ENCODE measurements at places on chromosomes 11 and 22.

DNA sequence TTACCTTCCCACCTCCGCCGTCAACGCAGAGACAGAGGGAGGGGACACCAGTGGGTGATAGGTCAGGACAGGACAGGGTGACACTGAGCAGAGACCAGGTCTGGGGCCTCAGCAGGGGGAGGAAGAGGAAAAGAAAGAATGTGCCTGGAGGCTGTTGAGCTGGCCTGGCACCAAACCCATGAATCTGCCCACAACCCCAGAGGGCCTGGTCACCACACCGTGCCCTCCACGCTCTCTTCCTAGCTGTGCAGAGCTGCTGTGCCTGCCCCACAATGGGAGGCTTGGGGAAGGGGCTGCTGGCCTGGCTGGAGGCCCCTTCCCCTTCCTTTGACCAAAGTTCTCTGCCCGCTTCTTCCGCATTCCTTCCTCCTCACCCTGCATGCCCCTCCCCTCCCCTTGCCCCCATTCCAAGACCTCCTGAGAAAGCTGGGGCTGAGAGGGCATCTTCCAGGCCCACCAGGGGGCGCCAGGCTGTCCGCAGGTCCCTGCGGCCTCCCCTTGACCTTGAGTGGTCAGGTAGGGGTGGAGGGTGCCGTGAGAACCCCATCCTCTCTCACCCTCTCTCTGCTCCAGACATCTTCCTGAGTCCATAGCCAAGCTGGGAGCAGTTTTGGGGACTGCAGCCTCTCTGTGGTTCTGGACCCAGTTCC is 11.0 kb upstream of the CACNA1I start:
- DNase-seq = no peak

DNA sequence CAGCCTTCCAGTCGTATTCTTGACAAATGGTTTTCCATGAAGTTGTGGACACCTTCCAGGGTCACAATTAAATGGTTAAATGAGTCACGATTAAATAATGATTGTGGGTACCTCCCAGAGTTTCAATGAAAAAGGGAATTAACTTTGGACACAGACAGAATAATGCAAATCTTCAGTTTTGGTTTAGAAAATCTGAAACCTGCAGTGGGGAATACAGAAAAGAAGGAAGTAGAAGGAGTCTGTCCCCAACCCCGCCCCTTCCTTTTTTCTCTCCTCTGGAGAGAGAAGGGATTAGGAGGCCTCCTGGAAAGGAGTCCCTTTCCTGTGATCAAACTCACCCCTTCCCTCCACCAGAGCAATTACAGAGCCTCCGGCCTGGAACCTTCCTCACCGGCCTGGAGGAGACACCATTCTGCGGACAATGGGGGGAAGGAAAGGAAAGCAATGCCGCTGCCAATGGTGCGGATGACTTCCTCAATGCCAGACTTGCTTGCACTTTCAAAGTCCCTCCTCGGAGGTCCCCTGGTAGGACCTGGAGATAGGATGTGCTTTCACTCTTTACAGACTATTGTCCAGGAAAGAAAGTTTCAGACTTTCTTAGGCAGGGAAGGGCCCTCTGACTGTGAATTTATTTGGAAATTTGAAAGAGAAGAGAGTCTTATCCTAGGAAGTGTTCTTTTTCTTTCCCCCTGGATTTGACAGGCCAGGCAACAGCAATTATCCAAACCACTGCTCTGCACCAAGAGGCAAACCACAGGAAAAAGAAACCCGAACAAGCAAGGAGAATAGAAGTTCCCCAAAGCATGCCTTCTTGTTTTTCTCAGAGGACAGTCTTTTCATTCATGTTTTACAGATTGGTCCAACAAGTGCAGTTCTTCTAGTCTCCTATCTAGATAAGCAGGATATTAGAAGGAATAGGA is 86.8 kb downstream of the PTPRJ start:
- no peak for DNase-seq

GRCh38 chr22:37012956-37013355 is 6.3 kb downstream of the TST start:
- no peak for DNase-seq

GRCh38 chr11:92979176-92979575 is 9.7 kb downstream of the MTNR1B start:
- DNase-seq = no peak

GRCh38 chr22:28105413-28105812 is 186.4 kb upstream of the PITPNB start:
- no peak for DNase-seq

- DNase-seq = no peak
Measured at GRCh38 chr11:116960930-116961329, 123.5 kb upstream of the APOA1 start.

- no peak for DNase-seq
Measured at GRCh38 chr11:73787051-73787642, 527 bp upstream of the MRPL48 start.

DNA sequence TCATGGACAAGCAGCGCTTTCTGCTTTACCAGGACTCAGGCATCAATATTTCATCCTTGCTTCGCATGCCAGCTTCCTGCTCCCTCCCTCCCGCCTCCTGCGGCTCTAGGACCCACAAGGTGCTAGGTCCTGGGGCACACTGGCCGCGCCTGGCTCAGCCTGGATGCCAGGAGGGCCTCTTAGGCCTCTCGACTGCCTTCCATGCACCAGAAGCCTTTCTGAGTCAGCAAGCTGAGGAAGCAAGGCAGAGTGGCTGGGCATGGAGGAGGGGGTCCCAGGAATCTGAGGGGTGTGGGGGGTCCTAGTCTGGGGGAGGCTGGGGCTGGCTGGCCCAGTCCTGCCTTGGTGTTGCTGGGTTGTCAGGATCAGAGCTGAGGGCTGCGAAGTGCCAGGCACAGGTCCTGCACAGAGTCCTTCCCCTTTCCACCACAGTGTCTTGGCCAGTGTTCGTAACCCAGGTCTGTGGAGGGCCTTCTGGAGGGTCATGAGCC is 61.0 kb upstream of the THY1 start:
- no peak for DNase-seq

DNA sequence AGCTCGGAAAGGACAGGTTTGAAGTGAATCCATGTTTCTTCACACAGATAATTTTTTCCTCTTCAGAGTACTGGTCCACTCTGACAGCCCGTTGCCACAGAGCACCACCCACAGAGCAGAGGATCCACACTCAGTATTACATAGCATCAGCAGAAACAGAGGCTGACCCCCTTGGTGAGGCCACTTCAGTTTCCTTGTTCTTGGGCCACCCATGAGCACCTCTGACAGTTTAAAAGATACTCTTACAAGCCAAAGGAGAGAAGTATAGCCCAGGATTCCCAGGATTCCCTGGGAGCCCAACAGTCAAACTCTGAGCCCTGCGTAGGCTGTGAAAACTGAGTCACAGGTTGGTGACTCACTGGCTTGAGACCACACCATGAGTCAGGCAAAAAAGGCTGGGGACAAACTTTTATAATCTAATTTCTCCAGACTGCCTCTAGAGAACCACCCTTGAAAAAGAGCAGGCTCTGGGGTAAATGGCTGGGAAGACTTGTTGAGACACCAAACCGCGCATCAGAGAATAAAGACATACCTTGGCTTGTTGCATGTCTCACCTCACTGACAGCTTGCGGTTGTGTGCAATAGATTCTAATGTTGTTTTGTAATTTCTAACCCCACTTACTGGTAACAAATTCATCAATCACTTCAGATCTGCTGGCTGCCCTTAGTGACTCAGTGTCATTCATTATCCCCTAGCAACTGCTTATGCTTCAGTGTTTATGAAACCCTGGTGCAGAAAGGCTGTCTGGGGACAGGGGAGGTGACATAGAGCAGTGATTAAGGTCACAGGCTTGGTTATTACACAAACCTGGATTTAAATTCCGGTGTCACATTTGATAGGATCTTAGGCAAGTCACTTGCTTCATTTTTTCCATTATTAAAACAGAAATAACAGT is 56.9 kb upstream of the PRSS23 start:
- DNase-seq = no peak

DNA sequence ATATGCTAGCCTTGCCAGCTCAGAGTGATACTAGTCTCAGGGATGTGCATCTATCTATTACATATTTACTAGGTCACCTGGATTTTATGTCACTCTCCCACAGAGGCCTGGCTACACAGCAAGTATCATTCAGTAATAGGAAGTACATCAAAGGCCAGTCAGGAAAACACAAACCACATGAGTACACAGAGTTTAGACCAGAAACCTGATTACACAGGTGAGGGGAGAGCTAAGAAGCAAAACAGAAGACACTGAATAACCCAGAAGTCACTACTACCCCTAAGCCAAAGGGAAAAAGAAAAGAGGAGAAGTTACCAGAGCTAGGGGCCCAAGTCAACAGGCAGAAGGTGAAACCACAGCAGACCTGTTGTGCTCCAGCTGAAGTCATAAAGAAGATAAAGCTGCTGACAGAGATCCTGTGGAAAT is 13.3 kb downstream of the LPXN start:
- DNase-seq = no peak

DNA sequence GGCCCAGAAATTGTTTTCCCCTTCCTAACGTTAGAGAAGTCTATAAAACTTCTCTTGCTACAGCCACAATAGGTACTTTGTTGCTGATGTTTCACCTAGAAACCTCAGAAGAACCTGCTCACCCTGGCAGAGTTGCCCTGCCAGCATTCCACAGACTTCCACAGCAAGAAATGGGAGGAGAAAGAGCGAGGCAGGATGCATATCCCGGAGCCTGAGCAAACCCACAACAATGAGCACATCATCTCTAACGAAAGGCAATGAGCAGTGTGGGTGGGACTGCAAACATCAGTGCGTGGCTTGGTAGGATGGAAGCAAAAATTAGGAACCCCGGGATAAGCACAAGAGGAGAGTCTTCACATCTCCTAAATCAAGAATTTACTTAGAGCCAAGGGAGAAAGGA is 892.3 kb downstream of the OPCML start:
- no peak for DNase-seq

GRCh38 chr22:46813816-46814597 is 51.6 kb downstream of the TBC1D22A start:
- DNase-seq = no peak

DNA sequence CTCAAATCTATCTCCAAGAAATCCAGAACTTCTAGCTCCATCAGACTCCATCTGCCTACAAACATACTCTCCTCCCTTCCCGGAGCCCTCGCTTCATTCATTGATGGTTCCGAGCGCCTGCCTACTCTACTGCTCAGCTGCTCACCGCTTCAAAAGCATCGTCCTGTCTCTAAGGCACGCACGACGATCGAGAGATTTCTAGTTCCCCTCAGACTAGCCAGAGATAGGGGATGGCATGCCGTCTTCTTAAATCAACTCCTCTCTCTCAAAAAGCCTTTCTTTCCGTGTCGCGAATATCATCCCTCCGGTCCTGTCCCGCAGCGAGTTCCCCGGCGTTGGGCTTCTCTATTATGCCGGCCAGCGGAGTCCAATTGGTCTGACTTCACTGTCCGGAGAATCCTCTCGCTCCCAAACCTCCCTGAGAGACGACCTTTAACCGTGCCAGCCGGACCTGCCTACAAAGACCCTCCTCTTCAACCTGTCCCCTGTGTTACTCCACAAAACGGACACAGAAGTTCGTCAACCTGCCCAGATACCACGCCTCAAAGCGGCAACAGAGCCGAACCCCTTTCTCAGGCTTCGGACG is 592 bp downstream of the EEF1G start:
- DNase-seq = no peak

DNA sequence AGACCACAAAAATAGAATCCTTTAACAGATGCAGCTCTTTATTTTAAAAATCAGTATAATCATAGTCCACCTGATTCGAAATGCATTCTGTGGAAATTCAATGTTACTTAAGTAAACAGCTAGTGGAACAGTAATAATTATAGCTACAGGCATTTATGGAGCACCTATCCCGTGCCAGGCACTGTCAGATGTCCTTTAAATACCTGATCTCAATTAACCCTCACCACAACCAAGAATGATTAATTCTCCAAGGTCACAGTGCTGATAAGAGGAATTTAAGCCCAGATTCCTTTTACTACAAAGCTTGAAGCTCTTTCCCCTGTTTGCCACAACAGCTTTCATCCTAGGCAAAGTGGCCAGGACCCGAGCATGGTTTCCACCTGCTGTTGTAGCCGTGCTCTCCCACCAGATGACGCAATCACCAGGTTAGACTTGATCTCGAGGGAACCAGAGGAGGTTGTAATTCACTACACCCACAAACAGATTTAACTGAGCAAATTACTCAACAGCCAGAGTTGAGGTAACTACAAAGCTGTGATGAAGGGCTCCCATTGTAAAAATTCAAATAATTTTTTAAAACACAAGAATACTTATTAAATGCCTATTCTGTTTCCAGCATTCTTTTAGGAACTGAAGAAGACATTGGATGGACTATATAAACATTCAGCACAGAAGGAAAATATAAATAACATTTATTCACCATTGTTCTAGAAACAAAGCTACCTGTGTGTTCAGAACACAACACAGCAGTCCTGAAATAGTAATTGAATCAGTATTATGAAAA is 10.3 kb downstream of the PRDM10 start:
- DNase-seq = no peak

DNA sequence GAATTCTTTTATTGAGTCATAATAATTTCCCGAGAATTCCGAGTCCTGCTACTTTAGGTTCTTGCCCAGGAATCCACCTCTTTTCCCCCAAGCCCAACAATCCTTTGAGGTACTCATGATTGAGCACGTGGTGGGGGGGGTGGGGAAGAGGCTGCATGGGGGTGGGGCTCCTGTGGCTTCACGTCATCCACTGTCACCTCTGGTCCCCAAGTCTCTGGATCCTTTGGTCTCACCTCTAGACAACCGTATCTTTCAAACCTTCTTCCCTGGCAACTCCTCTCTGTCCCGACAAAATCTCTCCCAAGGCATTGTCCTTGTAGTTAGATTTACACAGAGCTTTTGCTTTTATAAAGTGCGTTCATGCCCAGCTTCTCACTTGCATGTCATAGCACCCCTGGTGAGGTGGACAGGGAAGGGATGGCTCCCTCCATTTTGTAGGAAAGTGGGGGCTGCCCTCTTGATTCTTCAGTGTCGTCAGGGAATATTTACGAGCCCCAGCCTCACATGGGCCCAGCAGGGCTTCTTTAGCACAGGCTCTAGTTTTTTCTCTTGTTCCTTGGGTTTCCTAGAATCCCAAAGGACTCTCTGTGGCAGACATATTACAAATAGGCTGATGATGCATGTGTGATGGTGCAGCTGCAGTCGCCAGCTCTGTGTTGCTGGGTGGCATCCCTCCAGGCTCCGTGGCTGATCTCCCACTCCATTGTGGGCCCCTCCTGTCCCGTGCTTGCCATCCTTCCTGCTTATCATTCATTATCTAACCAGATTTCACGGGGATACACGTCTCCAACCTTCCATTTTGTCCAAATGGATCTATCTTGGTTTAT is 8.4 kb downstream of the UCP3 start:
- DNase-seq = no peak

All from stimulated activated CD8-positive, alpha-beta memory T cell treated with anti-CD3 and anti-CD28 coated beads, Interleukin-12 subunit alpha, Interleukin-12 subunit beta, amount 100 ng/mL, for 1 hour (primary cell).